ENCODE measurements at places on chromosomes 16 and 17.

- DNase-seq, result no peak
These were observed 38.2 kb downstream of the PLCG2 start for GRCh38 chr16:81817296-81817695.

DNA sequence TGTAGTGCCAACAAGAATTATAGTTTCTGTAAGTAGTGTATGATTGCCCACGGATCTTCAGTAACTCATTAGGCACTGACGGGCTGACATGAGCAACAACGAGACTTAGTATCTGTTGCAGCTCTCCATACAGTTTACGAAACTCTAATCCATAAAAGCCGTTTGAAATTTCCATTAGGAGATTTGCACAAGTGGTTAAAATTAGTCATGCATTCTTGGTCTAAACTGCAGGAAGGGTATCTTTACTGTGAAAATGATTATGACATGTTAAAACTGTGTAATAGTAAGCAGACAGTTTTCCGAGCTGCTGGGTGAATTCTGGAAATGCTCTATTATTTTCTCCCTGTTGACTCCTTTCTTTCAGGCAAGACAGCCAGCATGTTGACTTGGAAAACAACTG lies 605.0 kb downstream of the WWOX start:
- DNase-seq, result no peak

GRCh38 chr17:55527540-55528118 lies 16.4 kb upstream of the SMIM36 start:
- peak; percentile 48 for DNase-seq

DNA sequence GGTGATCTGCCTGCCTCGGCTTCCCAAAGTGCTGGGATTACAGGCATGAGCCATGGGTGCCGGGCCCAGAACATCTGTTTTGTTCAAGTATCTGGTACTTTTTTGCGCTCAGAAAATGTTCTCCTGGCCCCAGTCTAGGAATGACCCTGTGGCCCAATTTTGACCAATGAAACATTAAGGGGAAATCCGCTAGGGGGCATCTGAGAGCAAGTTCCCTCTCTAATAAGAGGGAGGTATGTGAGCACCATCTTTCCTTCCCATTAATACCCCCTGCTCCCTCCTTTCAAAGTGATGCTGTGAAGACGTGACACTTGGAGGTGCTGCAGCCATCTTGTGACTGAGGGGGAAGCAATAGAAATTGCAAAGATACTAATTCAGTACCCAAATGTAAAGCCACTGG lies 16.5 kb upstream of the CLEC3A start:
- DNase-seq, result peak; percentile 39

GRCh38 chr17:60134396-60135150 lies 15.2 kb upstream of the CA4 start:
- DNase-seq, result peak; percentile 54

DNA sequence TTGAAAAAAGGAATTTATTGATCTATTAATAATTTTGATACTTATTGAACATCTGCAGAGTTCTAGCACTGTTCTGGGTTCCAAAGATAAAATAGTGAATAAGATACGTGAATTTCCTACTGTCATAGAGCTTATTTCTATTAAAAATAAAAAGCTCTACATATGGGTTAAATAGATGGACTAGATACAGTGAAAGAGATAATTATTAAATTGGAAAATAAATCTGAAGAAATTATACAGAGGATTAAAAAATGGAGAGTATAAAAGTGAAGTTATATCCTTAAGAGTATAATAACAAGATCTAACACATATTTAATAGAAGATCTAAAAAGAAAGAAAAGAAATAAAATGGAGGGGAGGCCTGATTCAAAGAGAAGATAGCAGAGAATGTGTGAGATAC lies 10.1 kb upstream of the ABCA5 start:
- DNase-seq, result no peak

GRCh38 chr16:12413393-12413792 lies 390.3 kb downstream of the CPPED1 start:
- no peak for DNase-seq

DNA sequence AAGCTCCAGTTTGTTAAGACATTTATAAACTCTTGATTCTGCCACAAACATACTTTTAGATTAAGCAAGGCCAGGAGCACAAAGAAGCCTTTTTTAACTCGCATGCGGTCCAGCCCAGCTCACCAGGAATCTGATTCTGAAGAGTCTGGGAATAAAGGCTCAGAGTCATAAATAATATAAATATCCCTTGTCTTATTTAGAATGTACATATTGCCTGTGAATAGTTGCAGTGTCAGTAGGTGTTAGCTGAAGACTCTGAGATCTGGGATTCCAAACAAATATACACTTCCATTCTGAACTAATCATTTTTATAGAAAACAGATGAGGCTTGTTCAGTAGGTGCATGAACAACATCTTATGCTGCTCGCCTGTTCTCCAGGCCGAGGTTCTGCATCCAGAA lies 59.1 kb upstream of the ELAC2 start:
- no peak for DNase-seq

DNA sequence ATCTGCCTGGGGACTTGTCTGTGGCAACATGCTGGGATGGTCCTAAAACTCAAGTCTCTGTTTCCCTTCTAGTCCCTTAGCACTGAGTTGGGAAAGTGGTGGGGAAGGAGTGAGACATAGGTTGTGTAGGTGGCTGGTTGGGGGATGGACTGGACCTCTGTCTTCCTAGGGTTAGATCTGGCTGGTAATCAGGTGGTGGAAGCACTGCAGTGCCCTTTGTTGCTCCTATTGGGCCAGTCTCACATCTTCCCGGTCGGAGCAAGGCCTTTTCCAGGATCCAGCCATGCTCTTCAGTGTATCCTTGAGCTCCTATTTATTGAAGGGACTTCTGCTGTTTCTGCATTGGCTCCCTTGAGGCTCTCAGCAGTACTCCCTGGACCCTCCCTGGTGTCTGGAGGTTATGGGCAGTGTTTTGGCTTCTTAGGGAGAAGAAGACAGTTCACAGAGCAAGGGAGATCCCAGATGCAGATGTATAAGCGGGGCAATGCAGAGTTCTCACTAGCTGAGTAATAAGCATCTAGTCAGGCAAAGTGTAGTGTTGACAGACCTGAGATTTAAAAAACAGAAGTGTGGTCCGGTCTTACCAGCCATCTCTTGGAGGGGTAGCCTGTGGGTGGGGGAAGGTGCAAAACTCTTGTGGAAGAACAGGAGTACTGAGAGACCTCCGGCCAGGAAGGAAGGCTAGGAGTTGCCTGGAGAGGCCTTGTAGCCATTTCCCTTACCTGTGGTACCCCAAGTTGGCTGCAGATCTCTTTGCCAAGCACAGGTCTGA lies 1.3 kb upstream of the NUTF2 start:
- DNase-seq, result peak; percentile 47

DNA sequence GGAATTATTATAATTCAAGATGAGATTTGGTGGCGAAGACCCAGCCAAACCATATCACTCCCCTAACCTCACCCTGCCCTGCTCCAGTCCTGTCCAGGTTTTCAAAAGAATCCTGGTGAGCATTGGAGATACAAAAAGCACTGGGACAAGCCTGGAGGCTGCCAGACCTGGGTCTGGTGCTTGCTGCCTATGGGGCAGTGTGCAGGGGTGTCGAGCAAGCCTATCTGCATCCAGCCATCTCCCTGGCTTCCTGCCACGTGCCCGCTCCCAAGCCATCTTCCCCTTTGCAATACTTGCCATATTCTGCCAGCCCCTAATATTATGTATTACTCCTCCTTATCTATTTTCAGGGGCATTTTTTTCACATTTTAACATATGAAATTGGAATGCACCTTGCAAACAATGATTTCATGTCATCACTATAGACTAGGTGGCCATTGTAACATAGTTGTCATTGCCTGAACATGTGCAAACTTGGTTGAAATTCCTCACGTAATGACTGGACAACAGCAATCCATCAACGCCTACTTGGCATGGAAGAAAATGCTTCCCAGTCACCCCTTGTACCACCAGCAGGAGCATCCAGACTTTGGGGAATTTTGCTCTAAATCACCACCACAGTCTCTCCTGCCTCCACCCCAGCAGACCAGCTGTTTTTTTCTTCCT lies 8.1 kb upstream of the KDM8 start:
- DNase-seq, result no peak

- peak; percentile 52 for DNase-seq
These were observed 3.6 kb upstream of the TMIGD1 start for GRCh38 chr17:30337393-30337999.

DNA sequence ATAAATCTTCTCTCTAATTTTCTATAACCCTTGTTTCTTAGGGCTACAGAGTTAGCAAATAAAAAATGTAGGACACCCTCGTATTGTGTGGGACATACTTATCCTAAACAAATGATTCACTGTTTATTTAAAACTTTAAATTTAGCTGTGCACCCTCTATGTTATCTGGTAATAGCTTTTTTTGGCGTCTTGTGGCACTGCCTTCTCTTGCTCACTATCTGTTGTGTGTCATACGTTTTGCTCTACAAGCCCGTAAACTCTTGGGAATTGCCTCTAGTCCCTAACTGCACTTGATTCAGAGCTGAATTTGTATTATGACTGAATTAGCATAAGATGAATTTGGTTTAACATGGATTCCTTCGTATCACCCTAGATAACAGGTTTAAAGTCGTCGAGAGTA lies 144.3 kb upstream of the MYOCD start:
- DNase-seq, result no peak

- no peak for DNase-seq
These were observed 257.6 kb downstream of the CBLN1 start for GRCh38 chr16:49024016-49024415.

- DNase-seq, result no peak
These were observed 119.2 kb upstream of the CCL2 start for GRCh38 chr17:34135841-34136240.

DNA sequence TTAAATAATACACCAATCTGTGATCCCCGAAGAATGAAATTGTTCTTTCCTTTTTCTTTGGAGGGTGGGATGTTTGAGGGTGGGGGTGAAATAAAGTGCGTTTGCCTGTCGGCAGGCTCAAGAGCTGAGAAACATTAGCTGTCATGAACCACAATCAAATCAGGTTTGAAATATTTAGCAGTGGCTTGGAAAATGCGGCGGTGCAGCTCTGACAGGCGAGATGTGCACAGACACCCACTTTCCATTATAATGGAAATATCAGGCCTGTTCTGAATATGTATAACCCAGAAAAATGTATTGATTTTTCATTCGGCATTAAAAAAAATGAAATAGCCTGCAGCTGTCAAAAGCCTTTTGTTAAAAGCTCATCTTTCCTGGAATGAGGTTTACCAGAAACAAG lies 212.8 kb downstream of the ZFHX3 start:
- no peak for DNase-seq

- peak; percentile 95 for DNase-seq
These were observed 5.0 kb upstream of the ALDH3A1 start for GRCh38 chr17:19753051-19753509.

- peak; percentile 29 for DNase-seq
These were observed 70.0 kb upstream of the PMFBP1 start for GRCh38 chr16:72241930-72242329.

GRCh38 chr17:31645351-31645750 lies 213.7 kb downstream of the COPRS start:
- DNase-seq, result no peak

- no peak for DNase-seq
These were observed 455.8 kb upstream of the MAF start for GRCh38 chr16:80056324-80056723.

DNA sequence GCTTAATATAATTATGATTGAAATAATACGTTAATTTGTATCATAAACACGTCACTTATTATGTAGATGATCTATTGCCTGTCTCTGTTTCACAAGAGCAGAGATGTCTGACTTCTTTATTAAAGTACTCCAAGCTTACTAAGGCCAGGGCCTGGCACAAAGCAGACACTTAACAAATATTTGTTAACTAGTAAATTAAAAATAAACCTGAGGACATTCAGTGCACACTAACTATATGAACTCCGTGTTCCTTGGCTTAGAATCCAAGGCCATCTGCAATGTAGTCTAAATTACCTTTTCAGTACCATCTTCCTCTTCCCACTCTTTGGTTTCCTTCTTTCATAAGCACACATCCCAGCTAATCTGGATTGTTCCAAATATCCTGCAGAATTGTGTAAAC lies 210.8 kb upstream of the SOX9 start:
- DNase-seq, result no peak

- DNase-seq, result no peak
These were observed 16.2 kb downstream of the MYBBP1A start for GRCh38 chr17:4539025-4539424.

GRCh38 chr17:12024327-12024726 lies 3.6 kb downstream of the MAP2K4 start:
- DNase-seq, result no peak

GRCh38 chr16:56226187-56226586 lies 34.9 kb downstream of the GNAO1 start:
- no peak for DNase-seq

GRCh38 chr17:13182854-13183253 lies 165.0 kb upstream of the ELAC2 start:
- no peak for DNase-seq

DNA sequence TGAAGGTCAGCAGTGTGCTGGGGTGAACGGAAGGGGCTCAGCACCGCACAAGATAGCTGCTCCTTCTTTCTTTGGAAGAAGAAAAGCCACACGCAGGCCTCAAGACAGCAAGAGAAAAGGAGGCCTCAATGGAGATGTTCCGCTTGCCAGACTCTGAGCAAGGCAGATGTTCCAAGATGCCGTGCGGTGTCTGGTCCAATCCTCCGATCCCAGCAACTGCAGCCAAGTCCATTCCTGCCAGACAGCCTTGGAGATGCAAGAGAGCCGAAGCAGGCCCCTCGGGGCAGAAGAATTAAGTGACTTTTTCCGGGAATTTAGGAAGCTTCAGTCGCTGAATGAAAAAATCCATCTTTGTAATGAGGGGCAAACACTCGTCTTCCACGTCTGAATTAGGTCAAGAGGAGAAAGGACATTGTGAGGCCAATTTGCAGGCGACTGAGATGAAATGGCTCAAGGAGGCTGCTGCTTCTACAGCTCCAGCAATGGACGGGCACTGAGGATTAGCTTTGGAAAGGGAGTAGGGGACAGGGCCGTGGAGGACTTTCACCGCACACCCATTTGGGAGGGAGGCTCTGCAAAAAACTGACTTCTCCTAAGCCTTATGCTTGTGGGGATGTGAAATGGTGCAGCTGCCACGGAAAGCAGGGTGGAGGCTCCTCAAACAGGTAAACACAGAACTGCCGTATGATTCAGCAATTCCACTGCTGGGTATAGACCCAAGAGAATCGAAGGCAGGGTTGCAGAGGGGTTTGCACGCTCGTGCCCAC lies 44.7 kb downstream of the RPH3AL start:
- no peak for DNase-seq

DNA sequence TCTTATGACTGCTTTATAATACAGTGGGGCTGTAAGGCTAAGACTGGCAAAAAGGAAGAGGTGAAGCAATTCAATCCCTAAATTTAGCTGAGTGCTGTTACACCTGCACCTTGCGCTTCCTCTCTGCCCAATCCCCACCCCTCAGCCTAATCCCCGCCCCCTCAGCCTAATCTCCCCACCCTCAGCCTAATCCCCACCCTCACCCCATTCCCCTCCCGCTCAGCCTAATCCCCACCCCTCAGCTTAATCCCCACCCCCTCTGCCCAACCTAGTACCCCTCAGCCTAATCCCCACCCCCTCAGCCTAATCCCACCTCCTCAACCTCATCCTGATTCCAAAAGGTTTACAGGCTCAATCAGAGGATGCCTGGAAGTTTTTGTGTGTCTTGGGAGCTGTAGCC lies 155.5 kb downstream of the PMP22 start:
- no peak for DNase-seq

- DNase-seq, result peak; percentile 54
These were observed 797 bp upstream of the RAB11FIP3 start for GRCh38 chr16:424623-425081.
